C1 segment of cervical spinal cord (tissue), 14 donors: ENCODE measurements at places on chromosomes 3 and 15.
A peak's percentile ranks its signal among the peaks of the same experiment; 100 is the strongest.

DNA sequence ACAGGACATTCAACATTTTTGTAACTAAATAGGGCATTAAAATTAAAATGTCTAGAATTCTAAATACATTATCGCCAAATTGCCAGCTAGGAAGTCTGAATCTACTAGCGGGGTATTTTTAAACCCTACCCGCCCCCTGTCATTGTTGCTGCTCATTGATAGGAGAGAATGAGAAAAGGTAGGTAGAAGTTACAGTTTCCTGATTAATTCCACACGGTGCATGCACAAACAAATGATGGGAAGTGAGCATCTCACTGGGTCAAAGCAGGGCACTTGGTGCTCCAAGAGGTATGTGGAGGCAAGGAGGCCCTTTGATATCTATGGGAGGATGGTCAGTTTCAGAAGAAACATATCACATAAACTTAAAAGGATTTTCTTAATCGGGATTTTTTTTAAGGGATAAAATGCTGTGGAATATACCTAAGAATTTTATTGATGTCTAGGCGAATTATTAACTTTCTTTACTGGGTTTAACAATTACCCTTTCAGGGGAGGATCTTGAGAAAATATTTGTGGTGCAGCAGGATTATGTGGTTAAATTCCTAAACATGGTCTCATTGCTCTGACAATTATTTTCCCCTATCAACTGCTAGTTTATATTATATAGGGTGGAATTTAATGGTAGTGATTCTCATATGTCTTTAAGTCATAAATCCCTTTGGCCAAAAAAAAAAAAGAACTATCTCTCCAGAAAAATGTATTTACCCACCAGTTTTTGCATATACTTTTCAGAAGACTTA is 236.0 kb upstream of the GOLGA6L4 start:
- no peak for DNase-seq

GRCh38 chr15:99123713-99124451 is 19.0 kb downstream of the SYNM start:
- DNase-seq, result peak; percentile 99

DNA sequence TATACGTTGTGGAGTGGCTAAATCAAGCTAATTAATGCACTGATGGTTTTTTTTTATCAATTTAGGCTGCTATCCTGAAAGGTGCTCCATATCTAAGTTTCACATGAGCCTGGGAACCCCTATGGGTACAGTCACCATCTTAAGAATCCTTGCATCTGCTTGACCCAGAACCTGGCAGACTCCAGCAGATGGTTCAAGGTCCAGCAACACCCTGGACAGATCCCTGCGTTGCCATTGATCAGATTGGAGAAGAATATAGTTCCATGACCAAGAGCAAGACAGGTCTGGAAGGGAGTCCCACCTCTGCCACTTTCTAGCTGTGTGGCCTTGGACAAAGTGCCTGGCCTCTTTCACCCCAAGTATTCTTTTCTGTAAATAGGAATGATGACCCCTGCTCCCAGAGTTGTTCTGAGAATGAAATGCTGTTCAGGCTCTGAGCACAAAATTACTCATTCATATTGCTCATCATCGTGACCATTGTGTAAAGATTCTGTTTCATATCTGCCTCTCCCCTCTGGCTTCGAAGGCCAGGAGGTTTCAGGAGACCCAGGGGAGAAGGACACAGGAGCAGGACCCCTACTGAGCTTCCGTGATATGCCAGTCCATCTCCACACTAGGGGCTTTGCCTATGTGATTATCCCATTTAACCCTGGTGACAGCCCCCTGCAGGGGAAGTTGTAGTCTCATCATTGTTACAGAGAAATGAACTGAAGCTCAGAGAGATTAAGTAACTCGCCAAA is 30.0 kb upstream of the TSEN2 start:
- no peak for DNase-seq

GRCh38 chr3:30913176-30913575 is 18.7 kb upstream of the GADL1 start:
- DNase-seq, result no peak

- peak; percentile 53 for DNase-seq
These were observed 6.4 kb downstream of the CELSR3 start for GRCh38 chr3:48656061-48656840.

DNA sequence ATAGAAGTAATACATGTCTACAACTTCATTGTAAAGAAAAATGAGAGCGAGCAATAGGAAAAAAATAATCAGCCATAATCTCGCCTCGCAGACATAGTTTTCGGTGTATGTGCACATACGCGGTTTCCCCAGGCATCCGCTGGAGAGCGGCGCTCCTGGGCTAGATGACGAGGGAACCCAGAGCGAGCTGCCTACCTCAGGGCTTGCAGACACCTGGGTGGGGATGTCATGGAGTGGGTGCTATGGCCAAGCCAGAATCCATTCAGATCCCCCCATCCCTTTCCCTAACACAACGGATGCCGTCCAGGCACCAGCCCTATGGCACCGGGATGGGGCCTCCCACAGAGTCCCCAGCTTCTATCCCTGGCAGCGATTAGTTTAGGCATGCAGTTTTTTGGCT is 4.5 kb upstream of the CFAP100 start:
- no peak for DNase-seq

DNA sequence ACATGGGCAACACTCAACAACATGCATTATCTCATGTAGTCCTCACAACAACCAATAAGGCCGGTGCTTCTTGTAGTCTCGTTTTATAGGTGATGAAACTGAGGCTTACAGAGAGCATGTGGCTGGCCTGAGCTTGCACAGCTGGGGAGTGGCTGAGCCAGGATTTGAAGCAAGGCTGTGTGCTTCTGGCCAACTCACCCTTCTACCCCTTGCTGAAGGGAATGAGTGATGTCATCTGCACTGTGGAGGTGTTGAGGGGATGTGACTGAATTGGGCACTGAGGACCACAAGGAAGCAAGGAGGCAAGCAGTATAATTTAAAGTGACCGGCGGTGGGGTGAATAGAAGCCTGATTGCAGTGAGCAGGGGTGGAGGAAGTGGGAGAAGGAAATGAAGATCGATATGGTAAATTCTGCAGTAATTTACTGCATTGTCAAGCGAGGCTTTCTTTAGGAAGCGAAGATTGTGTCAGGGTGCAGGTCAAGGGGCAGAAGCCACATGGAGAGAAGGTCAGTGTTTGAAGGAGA is 62.3 kb downstream of the MINAR1 start:
- no peak for DNase-seq

DNA sequence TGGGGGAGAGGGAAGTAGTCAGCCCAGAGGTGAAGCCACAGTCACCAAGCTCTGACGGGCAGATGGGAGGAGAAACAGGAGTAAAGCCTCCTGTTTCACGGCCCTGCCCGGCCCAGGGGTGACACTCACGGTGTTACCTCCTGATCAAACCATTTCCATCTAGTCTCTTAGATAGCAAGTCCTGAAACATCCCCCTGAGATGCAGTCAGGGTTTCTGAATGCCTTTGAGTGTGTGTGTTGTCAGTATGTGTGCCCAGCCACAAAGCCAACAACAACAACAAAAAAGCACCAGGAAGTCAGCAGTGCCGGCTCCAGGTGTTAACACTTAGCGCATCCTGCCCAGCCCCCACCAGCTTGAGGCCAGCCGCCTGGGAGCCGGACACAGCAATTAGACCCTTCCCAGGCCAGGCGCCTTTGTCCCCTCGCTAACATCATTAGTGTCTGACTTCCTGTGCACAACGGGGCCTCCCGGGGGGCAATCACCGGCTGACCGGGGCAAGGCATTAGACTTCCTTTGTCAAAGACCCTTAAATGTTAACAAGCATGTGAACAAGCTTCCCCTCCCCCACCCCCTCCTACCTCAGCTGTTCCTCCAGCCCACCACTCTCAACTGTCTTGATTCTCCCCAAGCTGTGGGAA is 34.5 kb downstream of the IL17RD start:
- DNase-seq, result no peak

DNA sequence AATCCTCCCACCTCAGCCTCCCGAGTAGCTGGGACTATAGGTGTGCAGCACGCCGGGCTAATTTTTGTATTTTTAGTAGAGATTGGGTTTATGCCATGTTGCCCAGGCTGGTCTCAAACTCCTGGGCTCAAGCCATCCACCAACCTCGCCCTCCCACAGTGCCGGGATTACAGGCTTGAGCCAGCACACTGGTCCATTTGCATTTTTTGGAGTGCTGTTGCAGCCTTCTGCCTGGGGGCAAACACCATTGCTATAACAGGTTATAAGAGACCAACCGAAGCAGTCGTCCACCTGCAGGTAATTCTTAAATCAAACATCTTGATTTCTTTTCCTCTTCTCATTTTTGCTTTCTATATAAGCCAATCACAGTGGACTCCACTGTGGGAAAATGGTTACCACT is 27.7 kb downstream of the ACKR4 start:
- DNase-seq, result no peak

- no peak for DNase-seq
These were observed 41.3 kb upstream of the PRTG start for GRCh38 chr15:55784286-55784685.

- DNase-seq, result no peak
These were observed 6.4 kb downstream of the C3orf52 start for GRCh38 chr3:112092496-112093179.
